ENCODE measurements at places on chromosomes 5 and 9. TPM values are rescaled to one million over a fixed set of nuclear protein-coding genes. Genes with fewer than 3 reads are reported as not detected.

DNA sequence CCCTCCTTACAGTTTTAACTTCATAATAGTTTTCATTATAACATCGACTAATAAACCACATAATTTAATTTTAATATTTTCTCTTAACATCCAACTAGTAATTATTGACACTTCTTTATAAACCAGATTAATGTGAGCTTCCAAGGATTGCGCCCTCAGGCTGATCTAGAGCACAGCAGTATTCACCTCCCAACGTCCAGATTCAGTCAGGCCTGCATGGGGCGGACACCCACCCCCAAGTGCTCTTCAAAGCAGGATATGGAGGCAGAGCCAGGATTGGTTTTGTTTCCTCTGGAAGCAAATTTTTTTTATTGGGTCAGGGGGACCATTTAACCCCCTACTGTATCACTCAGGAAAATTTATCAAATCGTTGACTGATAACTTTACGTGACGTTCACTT, 215.4 kb downstream of the TRIO start:
- DNase-seq, result no peak

- no peak for DNase-seq
Observed at GRCh38 chr9:82128011-82128696, 139.6 kb downstream of the SPATA31D1 start.

DNA sequence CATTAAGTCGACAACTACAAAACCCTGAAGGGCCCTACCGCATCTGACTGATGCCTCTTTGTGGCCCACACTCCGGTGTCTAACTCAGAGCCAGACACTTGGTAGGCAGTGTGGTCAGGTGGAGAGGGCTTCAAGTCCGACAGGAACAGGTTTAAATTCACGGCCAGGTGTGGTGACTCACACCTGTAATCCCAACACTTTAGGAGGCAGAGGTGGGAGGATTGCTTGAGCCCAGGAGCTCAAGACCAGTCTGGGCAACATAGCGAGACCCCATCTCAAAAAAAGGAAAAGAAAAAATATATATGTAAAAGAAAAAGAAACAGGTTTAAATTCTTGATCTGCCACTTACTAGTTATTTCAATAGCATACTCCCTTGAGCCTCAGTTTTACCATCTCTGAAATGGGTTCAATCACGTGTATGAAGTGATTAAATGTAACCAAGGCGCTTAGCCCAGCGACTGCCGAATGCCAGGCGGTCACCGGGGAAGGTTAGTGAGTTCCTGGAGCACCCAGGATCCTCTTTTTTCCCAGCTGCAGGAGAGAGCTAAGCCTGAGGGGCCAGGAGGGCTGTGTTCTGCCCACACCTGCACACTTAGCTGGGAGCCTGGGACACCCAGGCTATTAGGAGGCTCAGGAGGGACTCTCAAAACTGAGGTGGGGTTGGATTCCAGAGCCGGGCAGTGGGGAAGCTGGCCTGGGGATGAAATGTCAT, 943 bp downstream of the CLTB start:
- DNase-seq, result no peak

DNA sequence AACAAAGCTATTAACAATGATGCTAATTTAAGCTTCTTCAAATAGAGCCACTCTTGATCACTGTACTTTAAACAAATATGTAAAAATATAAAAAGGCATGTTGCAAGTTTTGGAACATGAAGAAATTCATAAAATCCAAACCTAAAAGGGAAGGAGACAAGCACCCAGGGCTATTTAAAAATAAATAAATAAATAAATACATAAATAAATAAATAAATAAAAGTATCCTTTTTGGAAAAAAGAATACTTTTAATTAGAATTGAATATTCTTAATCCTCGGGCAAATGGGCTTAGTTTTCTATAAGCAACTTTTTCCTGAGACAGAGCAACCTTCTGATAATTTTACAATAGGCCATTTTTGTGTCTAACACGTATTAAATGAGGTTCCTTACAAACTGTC, 147.5 kb upstream of the PCA3 start:
- no peak for DNase-seq

DNA sequence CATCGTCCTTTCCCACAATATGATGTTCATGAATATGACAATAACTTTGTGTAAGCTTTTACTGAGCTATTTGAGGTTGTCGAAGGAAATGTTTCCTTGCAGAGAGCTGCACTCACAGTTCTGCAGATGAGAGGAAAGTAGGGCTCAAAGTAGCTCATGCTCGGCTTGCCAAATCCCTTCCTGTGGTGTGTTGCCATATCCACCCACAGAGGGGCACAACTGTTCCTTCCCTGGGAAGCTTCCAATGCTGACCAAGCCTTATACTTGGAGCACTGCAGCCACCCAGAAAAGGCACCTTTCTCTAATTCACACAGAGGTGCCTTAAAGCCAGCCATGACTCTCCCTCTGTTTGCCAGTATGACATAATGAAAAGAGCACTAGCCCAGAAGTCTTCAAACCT, 390.3 kb downstream of the CAAP1 start:
- no peak for DNase-seq

GRCh38 chr5:83473346-83474160, 2.0 kb downstream of the VCAN start:
- DNase-seq, result peak; percentile 81

DNA sequence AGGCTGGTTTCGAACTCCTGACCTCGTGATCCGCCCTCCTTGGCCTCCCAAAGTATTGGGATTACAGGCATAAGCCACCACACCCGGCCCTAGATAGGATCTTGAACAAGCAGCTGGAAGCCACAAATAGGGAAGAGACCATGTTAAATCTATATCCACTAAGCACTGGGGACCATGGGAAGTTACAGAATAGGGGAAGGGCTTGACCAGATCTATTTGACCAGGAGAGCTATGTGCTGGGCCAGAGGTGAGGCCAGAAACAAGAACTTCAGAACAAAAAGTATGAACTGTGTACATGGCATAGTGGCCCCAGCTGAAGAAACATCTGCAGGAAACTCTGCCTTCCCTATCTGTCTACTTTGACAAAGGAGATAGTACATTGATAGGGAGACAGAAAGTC, 10.8 kb downstream of the KLF4 start:
- DNase-seq, result no peak

DNA sequence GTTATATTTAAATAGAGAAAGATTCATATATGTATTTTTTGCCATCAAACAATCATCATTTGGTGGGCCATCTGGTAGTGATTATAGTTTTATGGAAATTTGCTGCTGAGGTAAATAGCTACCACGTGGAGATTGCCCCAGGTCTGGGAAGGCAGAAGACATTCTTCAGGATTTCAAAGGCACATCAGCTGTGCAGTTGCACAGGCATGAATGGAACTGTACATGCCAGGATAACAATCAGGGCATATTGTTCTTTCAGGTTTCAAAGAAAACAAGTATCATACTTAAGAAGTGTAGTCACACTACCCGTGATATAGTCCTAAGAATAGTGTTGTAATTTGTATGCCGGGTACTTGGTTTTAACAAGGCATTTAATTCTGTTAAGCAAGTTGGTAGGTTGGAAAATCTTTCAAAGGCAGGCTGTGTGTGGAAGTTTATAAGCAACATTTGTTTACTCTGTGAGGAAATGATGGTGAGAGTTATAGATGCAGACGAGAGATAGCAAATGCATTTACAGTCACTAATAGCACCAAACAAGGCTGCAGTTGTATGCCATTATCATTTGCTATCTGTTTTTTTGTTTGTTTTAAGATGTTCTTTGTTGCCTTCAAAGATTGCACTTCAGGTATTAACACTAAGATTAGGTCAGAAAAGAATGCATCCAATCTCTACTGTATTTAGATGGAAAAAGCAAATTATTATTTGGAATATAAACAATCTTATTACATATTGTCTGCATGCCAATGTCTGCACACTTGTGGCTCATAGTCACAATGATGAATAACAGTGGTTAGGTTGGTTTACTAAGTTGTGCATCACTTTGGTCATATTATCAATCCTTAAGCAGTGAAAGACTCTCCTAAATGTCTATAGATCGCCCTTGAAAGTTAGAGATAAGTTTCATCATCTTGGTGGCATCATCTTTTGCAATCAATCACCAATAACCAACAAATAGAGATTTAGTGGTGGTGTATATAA, 55.3 kb downstream of the RPS23 start:
- DNase-seq, result no peak

GRCh38 chr5:51384281-51384840, 1.1 kb downstream of the ISL1 start:
- no peak for DNase-seq

ADAMTS12 gene
- total RNA-seq, result not detected

MSX2 gene
- total RNA-seq, result 64.4 TPM

KCNN2 gene
- not detected for total RNA-seq

CARD6 gene
- 0.26 TPM for total RNA-seq

Measured in Caco-2 (cell line).